ENCODE measurements at places on chromosomes 6 and 20. TPM values are rescaled to one million over a fixed set of nuclear protein-coding genes. Genes with fewer than 3 reads are reported as not detected.

DNA sequence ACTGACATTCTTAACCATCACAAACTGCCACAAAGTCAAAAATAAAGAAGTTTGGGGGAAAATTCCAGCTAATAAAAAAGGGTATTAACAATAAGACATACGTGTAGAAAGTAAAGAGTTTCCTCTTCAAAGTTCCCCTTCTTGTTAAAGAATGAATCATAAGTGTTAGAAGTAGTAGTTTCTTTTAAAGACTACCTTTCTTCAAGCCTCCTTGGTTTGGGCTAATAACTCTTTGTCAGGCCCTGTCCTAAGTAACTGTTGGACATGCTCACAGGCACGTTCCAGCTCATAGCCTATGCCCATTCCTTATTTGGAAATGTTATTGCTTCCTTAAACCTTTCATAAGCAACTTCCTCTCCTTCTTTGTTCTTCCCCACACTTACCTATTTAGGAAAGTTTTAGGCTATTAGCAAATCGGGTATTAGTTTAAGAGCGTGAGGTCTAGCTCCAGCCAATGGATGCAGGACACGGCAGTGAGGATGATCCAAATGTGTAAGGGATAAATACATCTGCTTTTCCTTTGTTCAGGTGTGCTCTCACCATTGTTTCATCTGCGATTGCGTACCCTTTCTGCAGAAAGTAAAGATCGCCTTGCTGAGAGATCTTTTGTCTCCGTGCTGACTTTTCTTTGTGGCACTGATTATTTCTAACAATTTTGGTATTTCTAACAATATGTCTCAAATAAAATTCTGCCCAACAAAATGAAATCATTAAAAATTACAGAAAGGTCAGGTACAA lies 64.9 kb downstream of the CHD6 start:
- no peak for DNase-seq
- no peaks in the 10 kb centered on the region for H3K27me3 ChIP-seq
- no peak overlapping the region for H3K27ac ChIP-seq
- H3K4me3 ChIP-seq, result no peak overlapping the region

GRCh38 chr6:26342106-26343004 lies 22.6 kb upstream of the BTN3A2 start:
- H3K4me3 ChIP-seq, result no peak overlapping the region
- no peaks in the 10 kb centered on the region for H3K36me3 ChIP-seq
- H3K27ac ChIP-seq, result no peak overlapping the region

DNA sequence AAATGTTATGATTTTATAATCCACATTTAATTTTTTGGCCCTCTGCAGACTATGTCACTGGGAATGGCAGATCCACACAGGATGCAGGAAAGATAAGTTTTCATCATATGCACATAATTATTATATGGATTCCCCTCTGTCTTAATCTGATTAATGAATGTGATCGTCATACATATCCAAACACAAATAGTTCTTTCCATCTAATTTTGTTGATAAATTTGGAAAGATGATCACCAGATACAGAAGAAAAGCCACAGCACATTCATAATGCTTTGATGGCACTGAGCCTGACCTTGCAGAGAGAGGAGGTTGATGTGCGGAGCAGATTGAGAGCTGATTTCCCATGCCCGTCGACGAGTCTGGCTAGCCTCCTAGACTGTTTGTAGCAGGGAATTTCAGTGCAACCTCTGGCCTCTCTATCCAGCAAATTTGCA lies 471.5 kb downstream of the EPM2A start:
- H3K4me3 ChIP-seq, result no peak overlapping the region
- H3K27me3 ChIP-seq, result no peaks in the 10 kb centered on the region
- no peaks in the 10 kb centered on the region for H3K36me3 ChIP-seq
- no peak overlapping the region for H3K27ac ChIP-seq
- H3K4me1 ChIP-seq, result no peaks in the 10 kb centered on the region

The IYD gene
- total RNA-seq, result not detected

DNA sequence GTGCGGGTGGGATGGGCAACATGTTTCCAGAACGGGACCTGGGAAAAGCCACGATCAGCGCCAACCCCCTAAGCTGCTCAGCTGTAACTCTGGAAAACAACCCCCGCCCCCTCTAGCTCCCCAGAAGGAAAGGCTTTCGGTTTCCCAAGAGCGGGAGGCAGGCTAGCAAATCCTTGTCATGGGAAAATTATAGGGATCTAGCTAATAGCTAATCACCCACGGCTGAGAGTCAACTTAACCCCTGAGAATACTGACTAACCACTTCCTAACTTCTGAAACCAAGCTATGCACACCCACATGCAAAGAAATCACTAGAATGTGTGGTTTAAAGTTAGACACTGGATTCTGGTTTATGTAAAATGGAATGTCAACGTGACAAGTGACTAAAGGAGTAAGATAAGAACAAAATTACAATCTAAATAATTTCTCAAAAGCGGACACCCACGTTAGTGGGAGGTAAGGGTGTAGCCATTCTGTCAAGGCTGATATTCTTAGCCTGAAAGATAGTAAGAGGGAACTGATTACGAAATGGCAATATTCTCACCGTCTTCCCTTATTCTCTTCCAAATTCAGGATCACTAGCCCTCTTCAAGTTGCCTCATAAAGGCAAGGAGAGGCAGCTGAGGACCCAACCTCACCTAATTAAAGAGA lies 20.1 kb downstream of the JAG1 start:
- DNase-seq, result peak; percentile 79
- H3K27me3 ChIP-seq, result no peaks in the 10 kb centered on the region
- peaks cover 9% of the 10 kb centered on the region for H3K4me1 ChIP-seq
- H3K36me3 ChIP-seq, result no peaks in the 10 kb centered on the region
- H3K4me3 ChIP-seq, result peak overlapping the region; percentile 20
- peak overlapping the region; percentile 81 for H3K27ac ChIP-seq

- peaks cover 8% of the 10 kb centered on the region for H3K4me1 ChIP-seq
- H3K27ac ChIP-seq, result peak overlapping the region; percentile 90
- no peak overlapping the region for H3K4me3 ChIP-seq
These were observed 37.9 kb downstream of the KCNB1 start for GRCh38 chr20:49444553-49444990.

- H3K4me1 ChIP-seq, result no peaks in the 10 kb centered on the region
- no peaks in the 10 kb centered on the region for H3K27me3 ChIP-seq
- no peak overlapping the region for H3K4me3 ChIP-seq
- no peaks in the 10 kb centered on the region for H3K36me3 ChIP-seq
- DNase-seq, result no peak
- no peak overlapping the region for H3K27ac ChIP-seq
These were observed 64.9 kb downstream of the C6orf58 start for GRCh38 chr6:127641905-127642304.
